ENCODE measurements at places on chromosomes 1 and 21. TPM values are rescaled to one million over a fixed set of nuclear protein-coding genes. Genes with fewer than 3 reads are reported as not detected.

GRCh38 chr21:29233611-29234540 is 64.8 kb upstream of the BACH1 start:
- DNase-seq: no peak

- peak; percentile 85 for DNase-seq
Measured at GRCh38 chr1:145885738-145886287, at the start of gene ANKRD35. Gene ANKRD35 (minus strand): TSS chr1:145885866. CDS start chr1:145885758, 108 bp downstream.

DNA sequence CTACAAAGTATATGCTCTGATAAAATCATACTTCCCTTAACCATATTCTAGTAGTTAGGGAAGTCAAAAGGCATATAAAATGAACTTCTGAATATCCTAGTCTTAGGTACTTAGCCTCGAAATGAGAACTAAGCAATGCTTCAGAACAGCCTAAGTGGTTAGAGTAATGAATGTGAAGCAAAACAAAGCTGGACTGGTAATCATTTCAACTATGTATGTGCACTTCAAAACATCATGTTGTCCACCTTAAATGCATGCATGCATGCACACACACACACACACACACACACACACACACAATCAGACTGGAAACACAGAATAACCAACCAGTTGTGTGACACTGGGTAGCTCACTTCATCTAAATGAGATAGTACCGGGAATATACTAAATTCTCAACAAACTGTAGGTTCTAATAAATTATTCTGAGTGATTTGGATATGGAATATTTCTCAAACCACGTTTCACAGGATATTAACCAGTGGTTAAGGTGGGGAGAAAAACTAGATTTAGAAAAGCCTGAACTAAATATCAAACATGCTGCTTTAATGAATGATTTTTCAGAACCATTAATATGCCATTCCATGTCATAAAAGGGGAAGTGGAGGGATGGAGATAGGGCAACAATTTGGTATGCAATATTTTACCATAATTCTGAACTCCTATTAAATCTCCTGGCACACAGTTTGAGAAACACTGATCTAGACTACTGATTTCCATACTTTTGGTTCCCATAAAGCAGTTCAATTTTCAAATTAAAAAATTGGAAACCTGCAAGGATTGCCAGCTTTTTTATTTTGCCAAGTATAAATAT is 19.5 kb downstream of the RNF115 start:
- DNase-seq: no peak

LAMC1 gene
- total RNA-seq: 133 TPM

DNA sequence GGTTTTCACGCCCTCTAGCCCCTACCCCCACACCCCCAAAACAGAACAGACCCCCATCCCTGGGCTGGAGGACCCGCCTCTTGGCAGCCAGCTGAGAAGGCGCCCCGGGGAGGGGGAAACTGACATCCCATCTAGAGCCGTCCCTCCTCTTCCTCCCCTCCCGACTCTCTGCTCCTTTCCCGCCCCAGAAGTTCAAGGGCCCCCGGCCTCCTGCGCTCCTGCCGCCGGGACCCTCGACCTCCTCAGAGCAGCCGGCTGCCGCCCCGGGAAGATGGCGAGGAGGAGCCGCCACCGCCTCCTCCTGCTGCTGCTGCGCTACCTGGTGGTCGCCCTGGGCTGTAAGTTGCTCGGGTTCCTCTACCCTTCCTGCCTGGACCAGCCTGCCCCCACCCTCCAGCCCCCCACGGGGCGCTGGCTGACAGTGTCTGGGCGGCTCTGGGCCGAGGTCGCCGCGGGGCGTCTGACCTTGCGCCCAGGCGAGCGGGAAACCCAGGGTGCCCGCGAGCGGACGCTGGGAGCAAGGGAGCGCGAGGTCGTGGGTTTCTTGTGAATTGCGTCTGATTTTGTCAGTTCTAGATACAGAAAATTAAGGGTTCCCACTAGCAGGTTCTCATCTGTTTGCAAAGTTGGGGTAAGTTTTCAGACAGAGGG is 618 bp downstream of the JAM2 start:
- peak; percentile 53 for DNase-seq

ERICH3 gene
- total RNA-seq: not detected

- DNase-seq: no peak
Measured at GRCh38 chr1:209652121-209652735, at the start of gene LAMB3. Gene LAMB3 (minus strand): TSS chr1:209652425. CDS start chr1:209650944, 1,481 bp downstream.

GRCh38 chr1:8671306-8671917 is 146.0 kb downstream of the RERE start:
- DNase-seq: peak; percentile 40

DNA sequence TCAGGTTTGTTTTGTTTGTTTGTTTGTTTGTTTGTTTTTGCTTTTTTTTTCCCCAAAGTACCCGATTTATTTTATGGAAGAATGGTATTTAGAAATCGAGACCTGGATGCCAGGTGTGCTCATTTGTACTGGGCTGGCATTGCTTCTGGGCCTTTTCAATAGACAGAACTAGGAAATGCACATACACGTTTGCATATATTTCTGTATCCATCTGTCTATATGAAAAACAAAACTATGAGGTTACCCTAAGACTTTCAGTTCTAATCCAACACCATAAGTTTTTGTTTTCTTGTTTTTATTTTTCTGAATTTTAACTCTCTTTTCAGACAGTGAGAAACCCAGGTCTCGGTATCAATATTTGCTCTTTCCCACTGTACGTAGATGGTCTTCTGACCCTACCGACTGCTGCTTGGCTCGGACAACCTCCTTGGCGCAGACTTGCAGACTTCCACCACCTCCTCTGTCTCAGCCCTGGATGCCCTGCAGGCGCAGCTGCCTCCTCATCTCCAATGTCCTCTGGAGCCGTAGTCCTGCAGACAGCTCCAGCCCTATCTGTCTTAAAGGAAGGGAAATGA is 171.7 kb downstream of the NEK7 start:
- no peak for DNase-seq

All from heart left ventricle (tissue), 16 donors.